ENCODE measurements at places on chromosomes 7 and 10.

GRCh38 chr7:37310327-37311080 is 138.2 kb downstream of the ELMO1 start:
- DNase-seq: no peak

DNA sequence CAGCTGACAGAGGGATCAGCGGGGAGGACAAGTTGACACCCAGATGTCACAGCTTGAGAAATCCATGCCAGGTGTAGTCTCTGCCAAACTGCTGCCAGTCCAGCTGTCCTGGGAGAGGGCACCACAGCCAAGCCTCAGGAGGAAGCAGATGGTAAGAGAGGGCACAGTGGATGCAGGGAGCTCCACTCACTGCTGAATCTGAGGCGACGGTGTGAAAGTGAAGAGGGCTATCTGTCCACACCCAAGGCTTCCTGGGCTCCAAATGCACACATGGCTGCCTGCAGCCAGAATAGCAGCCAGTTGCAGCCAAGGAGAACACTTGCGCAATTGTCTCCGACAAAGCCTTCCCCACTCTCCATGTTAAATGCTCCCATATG is 502.4 kb downstream of the GRID1 start:
- DNase-seq: no peak

DNA sequence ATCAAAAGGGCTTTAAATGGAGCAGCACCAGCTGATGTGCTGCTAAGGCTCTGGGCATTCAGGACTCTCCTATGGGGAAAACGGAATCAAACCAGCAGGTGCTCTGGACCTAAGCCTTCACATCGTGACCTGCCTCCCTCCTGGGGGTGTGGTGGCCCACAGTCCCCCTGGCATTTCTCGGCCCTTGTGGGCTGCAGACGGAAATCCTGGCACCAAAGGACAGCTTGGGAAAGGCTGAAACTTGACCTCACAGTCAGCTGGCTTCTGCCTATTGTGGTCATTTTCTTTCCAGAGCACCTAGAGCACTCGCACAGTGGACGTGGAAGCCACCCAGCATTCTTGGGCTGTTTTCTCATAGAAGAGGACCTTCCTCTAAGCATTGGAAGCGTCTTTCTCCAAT is 74.8 kb downstream of the TPST1 start:
- no peak for DNase-seq

DNA sequence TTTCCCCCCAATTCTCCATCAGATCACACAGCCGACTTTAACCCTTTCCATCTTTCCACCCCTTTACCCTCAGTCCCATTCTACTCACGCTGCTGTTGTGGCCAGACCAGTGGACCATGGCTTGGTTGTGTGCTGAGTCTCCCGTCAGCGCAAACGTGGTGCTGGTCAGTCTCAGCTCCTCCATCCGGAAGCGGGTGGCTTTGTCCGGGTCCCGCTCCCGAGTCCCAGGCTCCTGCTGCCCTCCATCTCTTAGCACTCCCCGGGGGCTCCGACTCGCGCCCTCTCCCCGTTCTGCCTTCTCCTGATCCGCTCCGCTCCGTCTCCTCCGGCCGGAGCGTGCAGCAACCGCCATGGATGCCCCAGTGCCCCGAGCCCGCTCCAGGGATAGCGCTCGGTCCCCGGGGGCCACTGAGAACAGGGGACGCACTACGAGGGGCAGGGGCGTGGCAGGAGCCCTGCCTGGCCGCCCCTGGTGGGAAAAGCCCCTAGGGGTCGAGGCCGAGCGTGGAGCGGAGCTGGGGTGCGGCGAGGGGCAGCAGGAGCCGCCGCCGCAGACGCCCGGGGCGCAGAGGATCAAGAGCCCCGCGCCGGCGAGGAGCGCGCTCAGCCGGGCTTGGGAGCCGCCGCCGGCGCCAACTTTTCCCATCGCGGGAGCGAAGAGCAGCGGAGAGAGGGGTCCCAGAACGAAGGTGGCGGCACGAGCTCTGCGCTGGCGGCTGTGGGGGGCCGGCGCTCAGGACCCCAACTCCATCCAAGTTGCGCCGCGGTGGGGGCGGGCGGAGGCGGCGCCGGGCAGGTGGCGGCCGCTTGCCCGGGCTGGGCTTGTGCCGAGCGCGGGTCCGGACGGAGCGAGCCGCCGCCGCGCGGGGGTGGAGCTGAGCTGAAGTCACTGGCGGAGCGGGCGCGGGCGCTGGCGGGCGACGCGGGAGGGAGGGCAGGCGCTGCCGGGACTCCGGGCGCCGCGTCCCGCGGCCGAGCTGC is at the start of gene SORCS1:
Gene SORCS1 (minus strand): TSS at position 826 of the 981 bp plus-strand sequence.
- no peak for DNase-seq

GRCh38 chr7:46133751-46134150 is 212.7 kb upstream of the IGFBP3 start:
- DNase-seq: no peak

- no peak for DNase-seq
These were observed 605.4 kb upstream of the NRP1 start for GRCh38 chr10:33939892-33940291.

DNA sequence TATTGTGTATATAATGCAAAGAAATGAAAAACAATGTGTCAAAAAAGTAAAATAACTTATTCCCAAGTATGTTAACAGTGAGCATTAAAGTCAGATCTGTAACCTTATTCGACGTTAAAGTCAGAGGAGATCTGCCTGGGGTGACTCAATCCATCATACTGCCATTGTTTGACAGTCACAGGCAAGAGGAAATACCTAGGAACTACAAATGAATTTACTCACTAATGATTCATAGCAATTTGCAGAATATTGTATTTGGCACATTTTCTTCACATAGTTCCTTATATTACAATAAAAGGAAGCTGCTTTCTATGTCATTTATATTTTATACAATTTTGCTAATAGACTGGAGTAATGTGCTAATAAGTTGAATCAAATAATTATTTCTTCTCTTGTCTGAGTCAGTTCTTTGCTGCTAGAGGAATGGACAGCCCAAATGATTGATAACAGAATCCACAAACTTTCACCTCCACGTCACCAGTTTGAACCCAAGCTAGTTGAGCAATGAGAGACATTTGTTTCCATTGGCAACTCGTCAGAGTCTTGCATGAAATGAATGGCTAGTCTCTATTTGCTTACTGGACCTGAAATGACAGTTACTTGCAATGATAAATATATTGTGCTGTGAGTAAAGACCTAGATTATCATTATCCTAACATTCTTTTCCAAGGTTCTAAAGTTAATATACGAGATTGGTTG is 48.5 kb upstream of the TMEM106B start:
- DNase-seq: no peak
